ENCODE measurements at places on chromosomes 11 and 22.

- DNase-seq = no peak
Measured at GRCh38 chr22:46829941-46830715, 67.7 kb downstream of the TBC1D22A start.

DNA sequence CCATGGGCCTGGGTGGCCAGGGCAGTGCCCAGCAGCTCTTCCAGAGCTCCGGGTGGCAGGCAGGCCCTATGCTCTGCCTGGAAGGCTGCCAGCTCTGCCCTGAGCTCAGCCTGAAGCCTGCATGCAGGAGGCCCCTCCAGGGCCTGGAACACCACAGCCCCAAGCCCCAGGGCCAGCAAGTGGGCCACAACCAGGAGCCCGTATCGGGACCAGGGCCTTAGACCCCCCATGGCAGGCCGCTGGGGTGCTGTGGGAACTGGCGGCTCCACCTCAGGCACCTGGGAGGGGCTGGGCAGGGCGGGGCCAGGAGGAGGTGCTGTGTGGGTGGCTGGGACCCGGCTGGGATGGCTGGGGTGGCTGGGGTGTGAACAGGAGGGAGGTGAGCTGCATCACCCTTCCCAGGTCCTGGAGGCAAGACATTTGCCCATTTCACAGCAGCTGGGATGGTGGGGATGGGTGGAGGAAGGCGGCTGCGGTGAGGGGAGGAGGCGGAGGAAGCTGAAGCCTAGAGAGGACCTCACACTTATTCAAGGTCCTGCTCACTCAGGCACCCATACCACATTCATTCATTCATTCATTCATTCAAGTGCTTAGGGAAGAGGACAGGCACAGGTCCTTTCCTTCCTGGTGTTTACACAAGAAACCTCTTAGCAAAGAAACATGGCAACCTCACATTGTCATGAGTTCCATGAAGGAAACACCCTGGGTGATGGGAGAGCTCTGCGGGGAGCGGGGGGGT lies at the start of gene KCNK7:
Gene KCNK7 (minus strand): TSS at position 258 of the 739 bp plus-strand sequence. CDS start 28 bp downstream, at position 230.
- no peak for DNase-seq

DNA sequence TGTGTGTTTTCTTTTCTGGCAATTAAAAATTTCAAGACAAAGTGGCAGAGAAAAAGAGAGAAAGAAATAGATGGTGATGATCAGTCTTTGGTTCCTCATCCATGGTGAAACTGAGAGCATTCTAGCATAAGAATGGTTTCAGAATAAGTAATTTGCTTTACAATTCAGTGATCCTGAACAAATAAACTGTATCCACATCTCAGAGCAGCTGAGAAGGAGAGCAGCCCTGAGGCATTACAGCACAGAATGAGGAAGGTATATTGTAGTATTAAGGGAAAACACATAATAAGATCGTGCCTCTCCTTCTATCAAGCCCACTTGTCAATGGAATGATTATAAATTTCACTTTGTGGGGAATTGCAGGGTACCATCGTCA lies 17.4 kb downstream of the LUZP2 start:
- no peak for DNase-seq

DNA sequence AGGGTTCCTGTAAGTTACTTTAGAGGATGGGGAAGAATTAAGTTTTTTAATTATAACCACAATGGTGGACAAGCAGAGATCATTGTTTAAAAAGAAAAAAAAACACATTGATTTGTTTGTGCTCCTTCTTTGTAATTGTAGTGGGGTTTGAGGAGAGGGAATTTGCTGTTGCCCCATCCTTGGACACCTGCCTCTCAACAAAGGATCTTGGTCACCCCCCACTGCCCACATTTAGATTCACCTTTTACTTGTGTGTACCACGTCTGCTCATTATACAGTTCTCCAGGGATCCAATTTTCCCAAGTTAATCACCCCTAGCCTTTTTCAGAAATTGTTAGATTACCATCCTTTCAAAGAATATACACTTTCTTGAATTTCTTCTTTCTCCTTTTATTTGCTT lies 53.0 kb downstream of the DNAJC24 start:
- no peak for DNase-seq

DNA sequence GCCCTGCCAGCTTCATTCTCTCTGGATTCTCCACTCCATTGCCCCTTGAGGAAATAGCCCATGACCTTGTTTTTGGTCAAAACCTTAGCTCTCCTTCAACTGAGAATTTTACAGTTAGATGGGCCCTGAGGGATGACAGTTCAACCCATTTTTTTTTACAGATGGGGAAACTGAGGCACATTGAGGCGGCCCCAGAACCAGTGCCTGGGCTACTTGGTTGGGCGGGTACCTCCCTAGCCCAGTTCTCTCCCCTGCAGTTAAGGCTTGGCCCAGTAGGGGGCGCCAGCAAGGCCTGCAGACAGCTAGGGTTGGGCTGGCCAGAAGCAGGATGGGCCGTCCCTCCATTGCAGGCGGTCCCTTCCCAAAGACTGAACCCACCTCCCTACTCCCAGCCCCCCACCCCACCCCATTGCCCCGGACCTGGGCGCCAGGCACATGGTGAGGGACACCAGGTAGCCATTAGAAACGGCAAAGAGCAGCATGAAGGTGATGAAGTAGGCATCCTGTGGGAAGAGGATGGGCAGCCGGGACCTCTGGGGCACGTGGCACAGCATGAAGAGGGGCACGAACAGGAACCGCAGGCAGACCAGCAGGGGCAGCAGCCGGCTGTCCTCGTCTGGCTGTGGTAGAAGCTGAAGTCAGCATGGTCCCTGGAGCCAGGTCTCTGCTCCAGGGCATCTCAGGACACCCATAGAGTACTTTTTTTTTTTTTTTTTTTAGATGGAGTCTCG lies 7.6 kb downstream of the SLC29A2 start:
- peak; percentile 58 for DNase-seq

DNA sequence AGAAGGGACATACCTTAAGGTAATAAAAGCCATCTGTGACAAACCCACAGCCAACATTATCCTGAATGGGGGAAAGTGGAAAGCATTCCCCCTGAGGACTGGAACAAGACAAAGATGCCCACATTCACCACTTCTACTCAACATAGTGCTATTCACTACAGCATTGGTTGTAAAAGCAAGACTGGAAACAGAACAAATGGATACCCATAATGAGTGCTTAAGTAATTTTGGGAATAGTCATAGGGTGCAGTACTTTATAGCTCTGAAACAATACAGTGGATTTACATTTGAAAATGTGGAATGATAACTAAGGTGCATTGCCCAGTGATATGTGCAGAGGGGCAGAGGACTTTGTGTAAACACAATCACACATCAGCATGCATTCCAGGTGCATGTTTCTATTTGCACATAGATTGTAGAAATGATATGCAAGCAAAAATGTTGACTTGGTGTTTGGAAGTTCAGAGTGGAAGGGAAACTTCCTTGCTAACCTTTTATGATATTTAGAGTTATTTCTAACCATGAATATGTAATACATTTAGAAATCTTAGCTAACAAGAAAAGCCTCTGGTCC lies 112.3 kb downstream of the IGLL1 start:
- no peak for DNase-seq

DNA sequence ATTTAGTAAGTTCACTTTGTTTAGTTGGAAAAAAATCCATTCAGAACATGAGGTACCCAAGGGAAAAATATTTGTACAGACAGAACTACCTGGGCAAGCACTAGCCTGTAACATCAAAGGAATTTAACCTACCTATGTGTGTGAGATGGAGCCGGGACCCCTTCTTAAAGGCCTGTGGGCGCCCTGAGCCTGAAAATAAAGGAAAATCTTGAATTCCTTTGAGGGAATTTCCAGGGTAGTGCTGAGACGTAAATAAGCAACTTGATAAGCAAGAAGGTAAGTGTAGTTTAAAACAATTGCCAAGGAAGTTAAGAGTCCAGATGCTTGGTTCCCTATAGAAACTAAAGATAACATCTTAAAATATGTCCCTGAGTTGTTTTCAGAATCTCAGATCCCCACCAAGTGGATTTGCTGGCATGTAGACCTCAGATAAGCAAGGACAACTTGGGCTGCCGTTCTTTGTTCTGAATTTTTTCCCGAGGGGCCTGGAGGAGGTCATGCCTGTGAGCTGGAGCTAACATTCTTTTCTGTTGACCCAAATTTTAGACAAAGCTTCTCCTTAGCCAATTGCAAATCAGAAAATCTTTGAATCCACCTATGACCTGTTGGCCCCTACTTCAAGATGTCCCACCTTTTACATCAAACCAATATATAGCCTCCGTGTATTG lies 31.0 kb downstream of the MED17 start:
- DNase-seq = no peak

GRCh38 chr11:68767672-68768071 lies 16.4 kb upstream of the TESMIN start:
- no peak for DNase-seq

DNA sequence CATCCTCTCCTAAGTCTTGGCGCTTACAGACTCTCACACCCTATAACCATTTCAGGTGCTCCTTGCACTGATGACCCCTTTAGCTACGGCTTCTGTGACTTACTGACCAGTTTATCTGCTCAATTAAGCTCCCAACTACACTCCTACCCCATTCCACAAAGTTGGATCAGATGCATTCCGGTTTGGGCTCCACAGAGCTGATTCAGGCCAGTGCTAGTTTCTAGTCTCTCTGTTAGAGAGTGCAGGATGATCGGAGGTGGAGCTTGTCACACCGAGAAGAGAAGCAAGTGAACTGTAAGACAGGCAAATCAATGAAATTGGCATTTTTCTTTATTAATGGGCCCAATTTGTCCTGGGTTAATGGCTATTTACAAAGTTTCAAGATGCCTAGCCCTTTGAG lies 436.8 kb upstream of the CADM1 start:
- DNase-seq = no peak

GRCh38 chr11:128604723-128605122 lies 17.4 kb upstream of the ETS1 start:
- DNase-seq = no peak

- DNase-seq = no peak
Measured at GRCh38 chr11:95788921-95789505, 569 bp downstream of the FAM76B start.

DNA sequence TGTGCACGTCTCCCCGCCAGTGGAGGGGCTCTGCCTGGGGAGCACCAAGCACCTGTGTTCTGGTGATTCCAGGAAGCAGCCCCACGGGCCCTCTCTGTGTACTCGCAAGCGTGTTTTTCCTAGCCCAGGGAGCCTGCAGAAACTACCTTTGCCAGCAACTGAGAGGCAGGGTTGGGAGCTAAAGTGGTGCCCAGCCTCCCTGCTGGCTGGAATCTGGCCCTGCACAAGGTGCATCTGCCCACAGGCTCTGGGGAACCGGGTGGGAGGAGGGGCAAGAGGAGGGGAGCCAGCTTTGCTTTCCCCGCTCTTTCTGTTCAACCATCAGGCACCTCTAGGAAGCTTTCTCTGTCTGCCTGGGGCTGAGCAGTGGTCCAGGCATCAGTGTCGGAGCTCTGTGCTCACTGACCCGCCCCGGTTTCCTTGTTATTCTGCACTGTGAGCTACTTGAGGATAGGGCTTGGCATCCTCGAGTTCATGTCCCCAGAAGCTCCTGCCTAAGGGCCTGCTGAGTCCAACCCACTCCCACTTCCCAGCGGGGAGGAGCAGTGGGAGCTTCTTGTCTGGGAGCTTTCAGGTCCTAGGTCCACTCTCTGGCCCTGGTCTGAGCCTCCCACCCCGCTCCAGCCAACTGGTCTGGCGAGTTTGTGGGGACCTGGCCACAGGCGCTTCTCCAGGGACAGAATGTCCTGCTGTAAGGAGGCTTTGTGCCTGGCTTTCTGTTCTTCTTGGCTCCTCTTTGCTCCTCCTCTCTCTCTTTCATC lies 14.9 kb downstream of the DAGLA start:
- DNase-seq = no peak

GRCh38 chr22:34804091-34804490 lies 261.9 kb upstream of the ISX start:
- DNase-seq = no peak

GRCh38 chr11:3122775-3123201 lies 42.3 kb downstream of the OSBPL5 start:
- no peak for DNase-seq

- DNase-seq = no peak
Measured at GRCh38 chr11:79592406-79592805, 151.6 kb upstream of the TENM4 start.

GRCh38 chr11:130711193-130711592 lies 205.1 kb downstream of the SNX19 start:
- no peak for DNase-seq

- no peak for DNase-seq
Measured at GRCh38 chr11:93821617-93822016, 28.8 kb downstream of the VSTM5 start.

Data from stimulated activated naive CD4-positive, alpha-beta T cell treated with Interleukin-2 at 50 U/mL for 16 hours (primary cell).